ENCODE measurements at places on chromosomes 1 and 21. TPM values are rescaled to one million over a fixed set of nuclear protein-coding genes. Genes with fewer than 3 reads are reported as not detected.

Gene FCRLB
- total RNA-seq, result 1.4 TPM

Gene LHX4
- not detected for total RNA-seq

Gene PDPN
- total RNA-seq, result 11.8 TPM

Gene ATP1A4
- under 0.01 TPM for total RNA-seq

Gene ACTL8
- 0.23 TPM for total RNA-seq

Gene CNTN2
- total RNA-seq, result 37.6 TPM
